ENCODE measurements at places on chromosomes 16 and 17.

DNA sequence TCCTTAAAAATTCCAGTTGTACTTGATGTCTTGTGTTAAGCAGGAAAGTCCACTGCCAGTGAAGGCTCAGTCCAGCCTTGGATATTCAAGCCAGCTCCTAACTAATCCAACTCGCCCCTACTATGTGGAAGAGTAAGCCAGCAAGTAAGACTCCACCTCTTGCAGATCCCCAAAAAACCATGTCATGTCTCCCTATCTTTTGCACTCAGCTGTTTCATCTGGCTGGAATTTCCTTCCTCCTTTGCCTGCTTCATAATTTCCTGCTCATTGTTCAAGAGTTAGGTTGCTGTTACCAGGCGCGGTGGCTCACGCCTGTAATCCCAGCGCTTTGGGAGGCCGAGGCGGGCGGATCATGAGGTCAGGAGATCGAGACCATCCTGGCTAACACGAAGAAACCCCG, 37.8 kb downstream of the RBBP6 start:
- DNase-seq, result no peak

DNA sequence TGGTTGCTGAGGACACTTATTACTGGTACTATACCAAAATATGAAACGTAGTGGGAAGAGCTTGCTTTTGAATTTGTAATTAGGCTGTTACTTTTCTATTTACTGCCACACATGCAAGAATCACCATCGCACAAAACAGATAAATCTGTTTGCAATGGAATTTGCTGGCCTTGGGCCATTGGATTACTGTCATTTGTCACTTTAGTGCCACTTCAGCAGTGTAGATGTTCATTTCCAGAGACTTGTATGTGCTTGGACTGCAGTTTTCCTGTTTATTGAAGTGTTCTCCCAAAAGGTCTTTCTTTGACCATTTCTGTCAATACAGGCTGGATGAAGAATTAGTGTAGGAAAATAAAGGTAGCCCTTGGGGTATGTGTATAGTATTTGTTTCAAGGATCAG, 4.5 kb downstream of the USP10 start:
- DNase-seq, result no peak

- DNase-seq, result no peak
Observed at GRCh38 chr17:8632061-8632460, 1.5 kb upstream of the MYH10 start.

- DNase-seq, result no peak
Observed at GRCh38 chr17:31394544-31394943, 3.1 kb downstream of the RAB11FIP4 start.

- no peak for DNase-seq
Observed at GRCh38 chr16:24729951-24730815, 732 bp downstream of the TNRC6A start.

GRCh38 chr16:56332464-56333079, 92.8 kb downstream of the AMFR start:
- no peak for DNase-seq

- DNase-seq, result no peak
Observed at GRCh38 chr17:79536212-79536840, 74.5 kb downstream of the RBFOX3 start.

- no peak for DNase-seq
Observed at GRCh38 chr17:66627985-66628384, 206.9 kb upstream of the CACNG5 start.

GRCh38 chr17:12231355-12231682, 210.6 kb downstream of the MAP2K4 start:
- DNase-seq, result no peak

GRCh38 chr17:81237591-81238489, 1.0 kb downstream of the TEPSIN start:
- DNase-seq, result peak; percentile 66

GRCh38 chr17:59152925-59153324, 2.1 kb downstream of the SKA2 start:
- DNase-seq, result no peak

DNA sequence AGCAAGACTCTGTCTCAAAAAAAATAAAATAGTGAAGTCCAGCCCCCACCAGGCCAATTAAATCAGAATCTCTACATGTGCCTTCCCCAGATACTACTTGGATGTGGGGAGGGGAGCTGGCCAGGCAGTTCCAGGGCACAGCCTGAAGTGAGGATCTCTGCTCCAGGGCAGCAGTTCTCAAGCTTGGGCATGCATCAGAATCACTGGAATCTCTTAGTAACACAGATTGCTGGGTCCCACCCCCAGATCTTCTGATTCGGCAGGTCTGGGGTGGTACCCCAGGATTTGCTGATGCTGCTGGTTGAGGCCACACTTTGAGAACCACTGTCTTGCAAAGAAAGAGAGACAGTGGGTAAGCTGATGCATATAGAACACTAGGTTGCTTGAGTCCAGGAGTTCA, 8.3 kb upstream of the CDH5 start:
- no peak for DNase-seq

DNA sequence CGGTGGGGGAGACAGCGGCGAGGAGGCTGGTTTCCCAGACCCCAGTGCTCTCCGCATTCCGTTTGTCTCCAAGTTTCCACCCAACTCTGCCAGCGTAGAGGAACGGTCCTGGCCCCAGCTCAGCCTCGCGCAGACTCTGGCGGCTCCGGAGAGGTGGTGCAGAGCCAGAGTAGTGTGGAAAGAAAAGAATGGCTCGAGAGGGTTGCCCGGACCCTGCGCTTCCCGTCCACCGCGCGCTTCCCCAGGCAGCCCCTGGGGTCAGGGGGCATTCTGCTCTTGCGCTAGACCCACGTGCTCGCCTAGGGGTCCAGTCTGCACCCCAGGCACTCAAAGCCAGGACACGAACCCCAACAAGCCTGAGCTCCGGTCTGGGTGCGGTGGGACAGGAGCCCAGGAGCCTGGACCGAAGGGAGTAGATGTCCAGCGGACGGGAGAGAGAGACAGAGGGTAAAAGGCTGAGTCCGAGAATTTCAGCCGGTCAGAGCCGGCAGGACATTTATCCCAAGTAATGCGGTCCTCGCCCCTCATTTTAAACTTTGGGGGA, 3.8 kb downstream of the PMP22 start:
- DNase-seq, result peak; percentile 81

DNA sequence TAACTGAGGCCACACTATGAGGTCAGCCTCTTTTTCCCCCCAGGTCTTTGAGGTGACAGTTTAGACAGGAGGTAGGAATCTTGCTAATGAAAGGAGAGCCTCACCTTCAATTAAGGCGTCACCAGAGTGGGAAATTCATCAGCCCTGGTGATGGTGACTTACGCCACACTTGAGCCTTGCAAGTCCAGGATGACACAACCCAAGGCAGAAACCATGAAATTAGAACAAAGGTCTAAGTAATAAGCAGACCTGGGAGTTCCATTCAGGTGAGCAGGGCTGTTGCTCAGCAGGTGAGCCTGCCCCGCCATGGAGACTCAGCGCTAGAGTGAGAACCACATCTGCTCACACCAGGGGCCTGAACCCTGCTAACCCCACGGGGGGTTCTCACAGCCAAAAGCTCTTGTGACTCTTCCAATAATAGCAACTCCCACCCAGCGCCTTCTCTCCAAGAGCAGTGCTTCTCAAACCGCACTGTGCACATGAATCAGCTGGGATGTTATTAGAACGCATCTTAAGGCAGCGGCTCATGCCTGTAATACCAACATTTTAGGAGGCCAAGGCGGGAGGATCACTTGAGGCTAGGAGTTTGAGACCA, 28.7 kb upstream of the KIFC3 start:
- DNase-seq, result no peak

DNA sequence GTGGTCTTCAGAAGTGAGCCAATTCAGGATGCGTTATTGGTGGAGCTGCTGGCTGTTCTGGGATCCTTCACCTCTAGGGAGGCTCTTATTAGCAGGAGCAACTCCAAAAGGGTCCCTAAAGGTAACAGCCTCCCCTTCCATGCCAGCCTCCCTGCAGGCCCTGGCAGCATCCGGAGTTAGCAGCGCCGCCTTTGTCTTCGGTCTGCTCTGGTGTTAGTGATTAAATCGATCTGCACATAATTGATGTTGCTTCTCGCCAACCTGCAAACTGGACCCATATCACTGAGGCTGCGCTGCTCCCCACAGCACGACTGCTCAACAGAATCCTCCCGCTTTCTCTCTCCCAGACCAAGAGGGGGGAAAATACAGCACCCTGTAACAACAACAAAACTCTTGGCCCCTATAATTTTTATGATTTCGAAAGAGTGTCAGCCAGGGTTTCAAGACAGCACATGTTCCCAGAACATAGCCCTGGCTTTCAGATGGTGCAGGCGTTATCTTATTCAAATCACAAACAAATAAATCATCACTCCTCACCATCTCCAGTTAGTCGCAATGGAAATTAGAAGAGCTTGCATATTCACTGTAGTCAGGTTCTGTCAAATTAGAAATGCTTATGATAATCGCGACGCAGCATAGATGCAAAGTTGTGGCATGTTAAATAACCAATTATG, 76.0 kb downstream of the IRX3 start:
- DNase-seq, result no peak

DNA sequence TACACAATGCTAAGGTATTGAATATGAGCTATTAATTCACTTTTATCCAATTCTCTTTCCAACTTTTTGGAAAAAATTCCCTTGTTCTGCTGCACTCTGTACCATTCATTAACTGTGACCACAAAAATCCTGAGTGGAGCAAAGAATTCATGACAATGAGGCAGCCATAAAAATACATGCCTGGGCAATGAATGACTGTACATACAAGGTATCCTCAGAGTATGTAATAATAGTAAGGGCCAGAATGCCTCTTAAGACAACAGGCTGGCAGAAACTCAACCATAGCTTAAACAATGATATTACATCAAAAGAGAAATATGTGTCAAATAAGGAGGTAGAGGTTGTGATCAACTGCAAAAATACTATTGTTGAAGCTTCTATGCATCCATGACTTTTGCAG, 74.7 kb upstream of the CA10 start:
- no peak for DNase-seq

GRCh38 chr16:73189136-73189535, 141.2 kb upstream of the ZFHX3 start:
- DNase-seq, result no peak

DNA sequence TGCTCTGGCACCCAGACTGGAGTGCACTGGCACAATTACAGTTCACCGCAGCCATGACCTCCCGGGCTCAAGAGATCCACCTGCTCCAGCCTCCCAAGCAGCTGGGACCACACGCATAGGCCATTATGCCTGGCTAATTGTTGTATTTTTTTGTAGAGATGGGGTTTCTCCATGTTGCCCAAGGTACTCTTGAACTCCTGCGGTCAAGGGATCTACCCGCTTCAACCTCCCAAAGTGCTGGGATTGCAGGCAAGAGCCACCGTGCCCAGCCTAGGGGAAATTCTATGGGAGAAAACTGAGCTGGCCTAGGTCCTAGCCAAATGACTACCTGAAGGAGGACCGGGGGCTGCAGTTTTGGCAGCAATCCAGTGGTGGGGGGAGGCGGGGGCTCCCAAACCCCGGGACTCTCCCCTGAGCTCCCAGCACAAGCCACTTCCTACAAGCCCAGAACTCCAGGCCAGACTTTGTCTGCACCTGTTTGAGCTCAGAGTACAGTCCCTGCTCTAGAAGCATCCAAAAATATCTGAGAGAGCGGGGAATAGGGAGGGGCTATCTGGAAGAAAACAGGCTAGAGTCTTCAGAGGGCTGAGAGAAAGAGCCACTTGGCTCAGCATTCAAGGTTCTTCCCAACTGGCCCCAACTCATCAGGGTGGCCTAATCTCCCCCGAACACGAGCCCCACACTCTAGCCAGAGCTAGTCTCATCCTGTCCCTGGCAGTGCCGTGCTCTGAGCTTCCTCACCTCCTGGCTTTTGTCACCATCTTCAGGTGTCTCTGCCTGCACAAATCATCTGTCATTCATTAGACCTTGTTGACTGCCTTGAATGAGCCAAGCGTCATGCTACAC, 9.1 kb downstream of the SRL start:
- DNase-seq, result no peak

- DNase-seq, result no peak
Observed at GRCh38 chr16:65905331-65905730, 461.2 kb upstream of the CDH5 start.

GRCh38 chr17:6913608-6914443, 82.0 kb upstream of the ALOX12 start:
- peak; percentile 76 for DNase-seq

DNA sequence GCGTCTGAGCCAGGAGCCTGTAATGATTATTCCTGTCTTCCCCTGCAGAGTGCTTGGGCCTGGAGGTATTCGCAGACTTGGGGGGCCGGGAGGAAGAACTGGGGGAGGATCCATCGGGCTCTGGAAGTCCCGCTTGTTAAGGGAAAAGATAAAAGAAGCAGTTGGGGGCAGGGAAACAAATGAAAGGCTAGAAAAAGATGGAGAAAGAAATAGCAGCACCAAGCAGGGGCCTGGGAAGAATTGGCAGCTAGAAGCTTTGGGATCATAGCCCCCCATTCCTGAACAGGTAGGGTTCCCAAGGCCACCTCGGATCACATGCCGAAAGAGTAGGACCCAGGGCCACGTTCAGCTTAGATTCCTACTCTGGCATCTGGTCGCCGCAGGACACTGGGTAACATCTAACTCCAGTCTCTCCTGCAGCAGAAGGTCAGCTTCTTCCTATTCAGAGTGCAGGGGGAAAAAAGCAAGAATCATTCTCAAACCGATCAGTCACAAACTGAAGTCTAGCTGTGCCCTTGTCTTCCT, 23.6 kb downstream of the ADAM11 start:
- DNase-seq, result no peak

- DNase-seq, result no peak
Observed at GRCh38 chr16:68247400-68247799, 2.2 kb downstream of the PLA2G15 start.

GRCh38 chr17:16916557-16916920, 55.4 kb downstream of the TNFRSF13B start:
- DNase-seq, result no peak

DNA sequence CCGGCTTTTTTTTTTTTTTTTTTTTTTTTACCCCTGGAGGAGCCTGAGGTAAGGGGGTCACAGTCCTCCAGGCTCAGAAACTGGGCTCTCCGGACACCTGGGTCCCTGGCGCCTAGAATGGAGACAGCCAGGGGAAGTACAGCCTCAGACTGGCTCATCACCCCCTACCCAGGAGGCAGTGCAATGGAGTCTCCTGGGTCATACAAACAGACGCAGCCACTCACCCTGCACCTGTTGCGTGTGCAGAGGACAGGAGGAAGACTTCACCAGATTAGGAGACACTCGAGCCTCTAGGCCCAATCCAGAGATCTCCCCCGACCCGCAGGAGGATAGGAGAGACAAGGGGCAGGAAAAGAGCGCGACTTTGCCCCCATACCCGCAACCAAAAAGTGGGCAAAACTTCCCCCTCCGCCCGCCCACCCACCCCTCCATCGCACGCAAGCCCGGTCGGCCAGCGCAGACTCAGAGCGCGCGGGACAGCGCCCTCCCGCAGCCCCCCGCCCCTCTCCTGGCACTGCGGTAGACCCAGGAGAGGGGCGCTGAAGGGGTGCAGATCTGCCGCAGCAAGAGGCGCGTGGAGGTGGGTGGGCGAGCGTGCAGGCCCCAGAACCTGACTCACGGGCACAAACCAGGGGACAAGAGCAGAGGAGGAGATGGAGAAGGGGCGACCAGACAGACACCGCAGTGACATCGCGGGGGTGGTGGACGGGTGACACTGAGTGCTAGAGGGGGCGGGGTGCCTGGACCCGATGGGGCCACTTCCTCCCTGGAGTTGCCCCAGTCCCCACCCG, 900 bp downstream of the HAP1 start:
- no peak for DNase-seq

- no peak for DNase-seq
Observed at GRCh38 chr17:82878527-82878926, 38.7 kb upstream of the ZNF750 start.

- no peak for DNase-seq
Observed at GRCh38 chr16:73124097-73124652, 76.2 kb upstream of the ZFHX3 start.
